ENCODE measurements at places on chromosomes 12 and 14.

DNA sequence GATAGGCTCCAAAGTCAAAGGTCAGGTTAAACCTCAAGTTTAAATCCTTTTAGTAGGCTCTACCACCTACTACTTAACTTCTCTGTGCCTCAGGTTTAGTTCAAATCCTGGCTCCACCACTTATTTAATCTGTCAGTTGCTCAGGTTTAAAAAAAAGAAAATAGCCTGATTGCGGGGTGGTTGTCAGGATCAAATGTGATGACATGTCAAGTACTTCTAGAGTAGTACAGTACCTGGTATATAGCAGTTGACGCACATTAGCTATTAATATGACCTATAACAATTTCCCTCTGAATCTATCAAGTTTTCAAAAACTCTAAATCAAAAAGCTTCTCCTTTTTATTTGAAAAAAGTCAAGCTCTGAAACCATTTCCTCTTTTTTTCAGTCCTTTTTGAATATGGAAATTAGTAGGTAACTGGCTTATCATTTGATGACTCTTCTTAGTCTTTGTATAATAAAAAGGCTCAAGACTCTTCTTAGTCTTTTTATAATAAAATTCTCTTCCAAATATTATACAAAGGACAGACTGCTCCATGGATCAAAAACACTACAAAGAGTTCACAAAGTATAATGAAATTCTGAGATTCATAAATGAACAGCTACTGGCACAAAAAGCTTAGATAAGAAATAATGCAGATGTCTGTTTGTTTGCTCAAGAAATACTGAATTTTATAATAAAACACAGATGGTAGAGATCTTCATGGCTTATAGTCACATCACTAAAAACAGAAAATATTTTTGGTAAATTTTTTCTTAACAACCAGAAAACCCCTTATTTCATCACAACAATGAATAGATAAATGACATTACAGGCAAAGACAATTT lies 5.0 kb downstream of the OSBPL8 start:
- DNase-seq: no peak

GRCh38 chr14:95206534-95206933 lies 49.2 kb upstream of the DICER1 start:
- DNase-seq: no peak

DNA sequence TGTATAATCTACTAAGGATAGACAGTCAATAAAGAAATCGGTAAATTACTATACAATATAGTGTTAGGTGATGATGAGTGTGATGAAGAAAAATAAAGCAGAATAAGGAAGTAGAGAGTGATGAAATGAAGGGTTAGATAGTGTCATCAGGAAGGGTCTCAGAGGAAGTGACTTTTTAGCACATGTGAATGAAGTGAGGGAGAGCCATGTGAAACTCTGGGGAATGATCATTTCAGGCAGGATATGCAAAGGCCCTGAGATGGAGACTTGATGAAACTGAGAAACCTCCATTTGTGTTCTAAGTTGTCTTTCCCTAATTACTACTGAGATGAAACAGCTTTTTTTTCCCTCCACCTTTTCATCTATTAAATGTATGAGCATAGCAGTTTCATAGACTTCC lies 19.4 kb upstream of the GNPTAB start:
- no peak for DNase-seq

DNA sequence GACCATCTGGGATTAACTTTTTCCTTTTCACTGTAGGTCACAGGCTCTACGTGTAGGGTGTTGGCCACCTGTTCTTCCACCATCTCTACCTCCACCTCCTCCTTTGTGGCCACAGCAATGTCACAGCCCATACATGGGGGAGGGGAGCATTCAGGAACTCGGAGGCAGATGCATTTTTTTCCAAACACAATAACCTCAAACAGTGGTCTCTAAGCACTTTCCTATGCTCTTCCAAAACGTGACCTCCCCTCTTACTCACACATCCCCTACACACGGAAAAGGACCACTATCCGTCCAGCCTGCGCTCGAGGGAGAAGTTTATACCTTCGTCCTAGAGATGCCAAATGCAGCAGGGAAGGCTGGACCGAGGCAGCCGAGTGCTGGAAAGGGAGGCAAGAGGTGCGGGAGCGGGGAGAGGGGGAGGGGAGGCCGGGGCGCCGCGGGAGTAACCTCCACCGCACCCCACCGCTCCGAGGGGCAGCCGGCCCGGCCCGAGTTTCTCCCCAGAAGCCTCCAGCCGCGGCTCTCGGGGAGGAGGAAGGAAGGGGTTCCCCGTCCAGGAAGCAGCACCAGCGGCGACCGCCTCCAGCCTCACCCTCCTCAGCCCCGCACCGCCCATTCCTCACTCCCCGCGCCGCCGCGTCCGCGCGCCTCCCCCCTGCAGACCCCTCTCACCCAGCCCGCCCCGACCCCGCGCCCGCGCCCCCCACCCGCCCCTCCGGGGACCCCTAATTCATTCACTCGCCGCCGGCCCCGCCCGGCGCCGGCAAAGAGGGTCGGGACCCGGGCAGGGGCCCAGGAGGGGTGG lies 594 bp downstream of the KRAS start:
- peak; percentile 12 for DNase-seq

DNA sequence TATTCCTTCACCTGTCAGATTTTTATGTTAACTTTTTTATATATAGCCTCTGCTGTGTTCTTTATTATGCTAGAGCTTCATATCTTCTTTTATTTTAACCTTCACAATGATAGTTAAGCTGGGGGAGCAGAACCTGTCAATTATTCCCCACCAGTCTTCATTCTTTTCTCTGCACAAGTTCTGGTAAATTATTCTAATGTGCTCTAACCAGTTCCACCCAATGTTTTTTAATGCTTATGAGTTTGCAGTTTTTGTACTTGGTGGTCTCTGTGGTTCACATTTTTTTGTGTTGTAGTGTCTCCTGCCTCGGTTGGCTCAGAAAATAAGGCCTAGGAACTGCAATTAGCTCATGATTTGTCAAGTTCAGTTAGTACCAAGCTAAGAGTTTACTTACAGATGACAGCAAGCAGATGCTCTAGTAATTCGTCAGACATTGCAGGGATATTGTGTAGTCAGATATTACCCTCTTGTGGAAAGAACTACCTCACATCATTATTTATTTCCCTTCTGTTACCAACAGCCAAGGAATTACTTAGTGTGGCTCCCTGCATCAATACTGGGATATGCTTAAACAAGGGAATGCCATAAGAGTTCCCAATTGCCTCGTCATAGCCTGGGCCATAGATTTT lies 14.5 kb downstream of the DYRK2 start:
- DNase-seq: no peak

DNA sequence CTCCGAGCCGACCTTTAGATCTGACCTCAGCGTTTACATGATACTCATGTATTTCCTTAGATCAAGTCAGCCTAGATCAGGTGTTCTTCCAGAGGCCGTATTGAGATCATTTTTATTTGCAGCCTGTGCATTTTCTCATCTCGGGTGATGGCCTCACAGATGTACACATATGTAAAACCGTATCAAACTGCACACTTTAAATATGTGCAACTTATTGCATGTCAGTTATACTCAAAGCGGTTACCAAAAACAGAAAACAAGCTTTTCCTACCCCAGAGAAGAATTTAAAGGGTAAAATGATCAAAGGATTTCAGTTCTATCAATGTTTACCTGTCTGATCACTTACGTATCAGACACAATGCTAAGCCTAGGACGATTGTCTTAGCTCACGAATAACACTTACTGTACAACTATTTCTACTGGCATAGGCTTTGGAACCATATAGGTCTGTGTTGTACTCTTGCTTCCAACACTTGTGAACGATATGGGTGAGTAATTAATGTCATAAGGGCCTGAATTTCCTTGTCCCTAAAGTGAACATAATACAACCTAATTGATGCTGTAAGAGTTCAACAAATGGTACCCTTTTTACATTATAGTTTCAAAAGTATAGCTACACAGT lies 628 bp upstream of the LLPH start:
- no peak for DNase-seq

- DNase-seq: no peak
These were observed 70.7 kb downstream of the TAOK3 start for GRCh38 chr12:118302053-118302452.

Measured in activated CD4-positive, CD25-positive, alpha-beta regulatory T cell (primary cell).